ENCODE measurements at places on chromosomes 2 and 18. TPM values are rescaled to one million over a fixed set of nuclear protein-coding genes. Genes with fewer than 3 reads are reported as not detected.
A peak's percentile ranks its signal among the peaks of the same experiment; 100 is the strongest.

DNA sequence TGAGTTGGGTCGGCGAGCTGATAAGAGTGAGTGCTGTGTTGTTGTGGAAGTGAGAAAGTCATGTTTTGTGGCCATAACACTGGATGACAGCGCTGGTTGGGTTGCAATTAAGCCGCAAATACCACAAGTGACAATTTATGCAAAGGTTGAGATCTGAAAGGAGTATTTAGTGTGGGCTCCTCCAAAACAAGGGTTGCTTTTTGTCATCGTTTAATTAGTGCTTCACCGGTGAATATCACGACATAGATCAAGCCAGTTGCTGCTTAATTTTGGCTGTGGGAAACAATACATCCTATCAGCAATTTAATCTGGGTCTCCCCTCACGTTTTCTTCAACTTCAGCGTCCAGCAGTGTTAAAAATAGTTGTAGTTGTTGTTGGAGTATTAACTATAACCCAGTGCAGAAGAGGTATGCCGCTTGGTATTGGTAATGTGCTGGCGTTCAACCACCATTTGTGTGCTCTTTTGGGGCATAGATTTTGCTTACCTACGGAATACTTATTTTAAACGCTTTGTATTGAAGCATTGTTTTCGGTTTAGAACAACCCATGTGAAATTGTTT is 662 bp downstream of the ACVR2A start:
- DNase-seq, result no peak

DNA sequence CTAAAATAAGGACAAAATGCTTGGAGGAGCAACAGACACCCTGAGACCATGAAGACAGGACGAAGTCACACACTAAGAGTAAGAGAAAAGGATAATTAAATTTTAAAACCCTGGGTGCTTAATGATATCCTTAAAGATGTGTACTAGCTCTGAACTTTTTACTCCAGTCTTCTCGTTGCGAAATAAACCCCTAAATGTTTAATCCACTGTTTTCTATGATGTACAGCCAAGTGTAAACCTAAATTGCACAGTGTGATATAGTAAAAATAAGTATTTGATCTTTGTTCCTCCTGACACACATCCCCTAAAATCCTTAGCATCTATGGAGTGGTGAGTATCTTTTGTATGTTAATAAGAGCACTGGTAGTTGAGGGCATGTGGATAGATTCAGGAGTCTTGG is 157.5 kb upstream of the PKDCC start:
- DNase-seq, result no peak

- DNase-seq, result no peak
Measured at GRCh38 chr2:61165946-61166345, 4.0 kb downstream of the C2orf74 start.

DNA sequence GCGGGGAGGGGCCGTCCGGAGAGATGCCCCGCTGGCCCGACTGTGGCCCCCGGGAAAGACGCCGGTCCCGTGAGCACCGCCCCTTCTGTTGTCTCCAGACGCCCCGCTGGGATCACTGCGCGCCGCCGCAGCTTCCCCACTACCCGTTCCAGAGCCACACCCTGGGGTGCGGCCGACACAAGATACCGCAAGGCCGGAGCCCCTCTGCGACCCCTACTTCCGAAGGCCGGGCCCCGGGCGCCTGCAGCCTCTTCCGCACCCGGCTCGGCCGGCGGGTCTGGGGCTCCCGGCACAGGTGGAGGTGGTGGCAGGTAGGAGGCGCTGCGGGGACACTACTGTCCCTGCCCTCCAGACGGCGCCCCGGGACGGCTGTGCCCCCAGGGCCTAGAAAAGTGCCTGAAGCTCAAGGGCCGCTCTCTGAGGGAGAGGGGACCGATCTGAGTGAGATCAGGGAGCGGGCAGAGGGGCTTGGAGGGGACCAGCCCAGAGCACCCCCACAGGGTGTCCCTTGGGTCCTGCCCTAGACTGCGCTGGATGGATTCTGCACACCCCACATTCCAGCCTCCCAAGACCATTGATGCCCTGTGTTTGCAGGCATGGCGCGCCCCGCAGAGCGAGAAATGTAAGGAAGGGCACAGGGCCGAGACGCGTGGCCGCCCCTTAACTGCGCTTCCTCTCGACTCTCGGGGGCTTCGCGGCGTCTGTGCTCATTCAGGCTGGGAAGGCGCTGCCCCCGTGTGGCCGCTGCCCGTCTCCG is 80.0 kb downstream of the GFPT1 start:
- DNase-seq, result peak; percentile 64

DNA sequence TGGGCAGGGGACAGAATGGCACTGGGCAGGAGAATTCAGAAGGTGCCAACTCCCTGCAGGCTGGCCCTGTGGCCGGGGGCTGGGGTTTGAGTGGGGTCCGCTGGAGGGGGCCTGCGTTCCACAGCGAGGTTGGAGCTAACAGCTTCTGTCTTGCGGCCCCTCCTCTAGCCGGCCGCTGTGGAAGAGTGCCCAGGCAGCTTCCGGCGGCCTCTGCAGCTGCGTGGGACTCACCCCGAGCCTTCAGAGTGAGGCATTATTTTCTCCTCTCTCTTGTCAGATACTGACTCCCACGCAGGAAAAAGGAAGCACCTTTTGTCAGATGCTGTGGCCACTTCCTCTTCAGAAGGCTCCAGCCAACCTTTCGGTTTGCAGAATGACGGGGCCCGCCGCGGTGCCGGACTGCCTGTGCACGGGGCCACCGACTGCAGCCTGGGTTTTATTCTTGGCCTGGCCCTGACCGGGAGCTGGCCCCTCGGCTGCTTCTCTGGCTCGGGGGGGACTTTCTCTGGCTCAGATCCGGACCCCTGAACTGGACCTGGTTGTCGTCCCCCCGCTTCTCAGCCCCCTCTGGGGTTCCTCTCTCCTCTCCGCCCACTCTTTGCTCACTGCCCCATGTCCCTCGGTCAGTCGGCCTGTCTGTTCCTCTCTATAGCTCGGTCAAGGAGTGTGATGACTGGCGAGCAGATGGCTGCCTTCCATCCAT is 40.1 kb downstream of the ARHGAP25 start:
- DNase-seq, result peak; percentile 17

DNA sequence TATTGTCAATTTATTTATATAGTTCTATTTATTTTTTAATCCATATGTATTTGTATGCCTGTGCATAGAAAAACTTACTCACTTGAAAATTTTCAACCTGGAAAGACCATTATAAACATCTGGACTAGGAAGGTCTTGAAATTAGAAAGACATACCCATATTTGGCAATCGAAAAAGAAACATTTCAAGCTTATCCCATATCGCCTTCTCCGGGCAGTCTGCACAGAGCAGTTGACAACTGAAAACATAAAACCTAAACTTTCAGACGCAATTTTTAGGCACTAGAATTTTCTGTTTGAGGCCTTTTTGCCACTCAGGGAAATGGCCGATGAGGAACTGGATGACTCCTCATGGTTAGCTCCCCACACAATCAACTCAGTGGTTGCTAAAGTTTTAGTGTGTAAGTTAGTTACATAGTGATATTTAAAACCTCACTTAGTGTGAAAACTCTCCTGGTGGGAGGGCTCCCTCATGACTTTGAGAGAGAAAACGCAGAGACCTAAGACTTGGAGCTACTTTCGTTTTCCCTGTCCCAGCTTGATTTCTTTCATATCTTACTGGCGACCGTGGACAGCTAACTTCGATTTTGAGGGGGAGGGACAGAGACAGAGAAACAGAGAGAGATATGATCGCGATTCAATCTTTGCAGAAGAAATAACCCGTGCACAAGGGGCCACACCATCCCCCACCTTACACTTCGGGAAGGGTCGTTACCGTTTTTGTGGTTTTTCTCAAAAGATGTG is 3.2 kb upstream of the HOXD12 start:
- no peak for DNase-seq

GRCh38 chr2:192437653-192438052 is 242.9 kb upstream of the TMEFF2 start:
- no peak for DNase-seq

GRCh38 chr2:10891848-10892247 is 19.9 kb upstream of the KCNF1 start:
- no peak for DNase-seq

DNA sequence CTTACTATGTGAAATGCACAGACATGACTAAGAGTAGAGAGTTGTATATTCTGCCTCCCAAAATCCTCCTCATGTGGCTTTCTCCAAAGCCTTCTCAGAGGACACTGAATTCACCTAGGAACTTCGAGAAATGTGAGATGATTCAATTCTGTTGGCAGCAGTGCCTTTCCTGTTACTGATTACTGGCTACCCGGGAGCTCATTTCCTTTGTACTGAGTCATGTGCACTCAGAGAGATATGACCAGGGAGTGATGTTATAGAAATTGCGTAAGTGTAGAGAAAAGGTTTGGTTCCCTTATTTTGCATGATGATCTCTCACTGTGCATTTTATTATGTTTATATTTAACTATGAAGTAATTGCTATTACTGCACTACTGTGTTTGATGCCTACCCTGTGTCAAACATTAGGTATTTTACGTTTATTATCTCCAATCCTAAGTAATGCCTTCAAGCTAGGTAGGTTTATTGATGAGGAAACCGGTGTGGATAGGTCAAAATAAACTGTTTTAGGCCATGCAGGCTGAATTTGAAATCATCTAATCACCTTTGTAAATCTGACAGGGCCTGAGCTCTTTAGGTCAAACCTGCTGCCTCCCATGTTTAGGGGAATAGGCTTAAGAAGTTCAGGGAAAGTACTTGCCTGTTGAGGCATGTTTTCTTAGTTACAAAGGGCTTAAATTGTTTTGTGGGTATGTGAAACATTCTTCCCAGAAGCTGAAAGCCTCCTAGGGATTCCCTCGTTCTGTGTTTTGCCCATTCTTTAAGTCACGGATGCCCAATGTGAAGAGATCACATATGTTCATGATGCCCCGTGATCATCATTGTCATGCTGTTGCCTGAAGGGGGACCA is 86.8 kb downstream of the FMNL2 start:
- DNase-seq, result no peak

DNA sequence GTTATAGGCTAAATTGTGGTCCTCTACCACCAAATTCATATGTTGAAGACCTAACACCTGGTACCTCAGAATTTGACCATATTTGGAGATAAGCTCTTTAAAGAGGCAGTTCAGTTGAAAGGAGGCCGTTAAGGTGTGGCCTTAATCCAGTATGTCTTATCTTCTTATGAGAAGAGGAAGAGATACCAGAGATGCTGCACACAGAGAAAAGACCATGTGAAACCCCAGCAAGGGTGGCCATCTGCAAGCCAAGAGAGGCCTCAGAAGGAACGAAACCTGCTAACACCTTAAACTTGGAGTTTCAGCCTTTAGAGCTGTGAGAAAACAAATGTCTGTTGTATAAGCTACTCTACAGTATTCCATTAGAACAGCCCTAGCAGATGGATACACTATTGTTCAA is 528.1 kb upstream of the DCC start:
- DNase-seq, result no peak

- DNase-seq, result no peak
Measured at GRCh38 chr2:164952057-164952702, 3.1 kb downstream of the SLC38A11 start.

DNA sequence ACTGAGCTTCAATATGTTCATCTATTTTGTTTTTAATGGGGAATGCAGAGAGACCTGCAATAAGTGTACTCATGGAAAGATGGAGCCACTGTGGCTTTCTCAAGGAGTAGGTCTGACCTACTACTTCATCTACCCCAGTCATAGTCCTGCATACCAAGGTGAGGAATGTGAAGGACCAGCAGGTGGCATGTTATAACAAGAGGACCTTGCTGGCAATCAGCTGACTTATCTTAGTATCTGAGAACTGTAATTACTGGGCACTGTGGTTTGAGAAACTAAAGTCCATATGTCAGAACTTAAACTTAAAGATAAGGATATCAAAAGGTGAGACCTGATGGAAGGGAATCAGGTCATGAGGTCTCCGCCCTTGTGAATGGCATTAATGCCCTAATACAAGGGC is 1104.2 kb downstream of the BCL11A start:
- no peak for DNase-seq

DNA sequence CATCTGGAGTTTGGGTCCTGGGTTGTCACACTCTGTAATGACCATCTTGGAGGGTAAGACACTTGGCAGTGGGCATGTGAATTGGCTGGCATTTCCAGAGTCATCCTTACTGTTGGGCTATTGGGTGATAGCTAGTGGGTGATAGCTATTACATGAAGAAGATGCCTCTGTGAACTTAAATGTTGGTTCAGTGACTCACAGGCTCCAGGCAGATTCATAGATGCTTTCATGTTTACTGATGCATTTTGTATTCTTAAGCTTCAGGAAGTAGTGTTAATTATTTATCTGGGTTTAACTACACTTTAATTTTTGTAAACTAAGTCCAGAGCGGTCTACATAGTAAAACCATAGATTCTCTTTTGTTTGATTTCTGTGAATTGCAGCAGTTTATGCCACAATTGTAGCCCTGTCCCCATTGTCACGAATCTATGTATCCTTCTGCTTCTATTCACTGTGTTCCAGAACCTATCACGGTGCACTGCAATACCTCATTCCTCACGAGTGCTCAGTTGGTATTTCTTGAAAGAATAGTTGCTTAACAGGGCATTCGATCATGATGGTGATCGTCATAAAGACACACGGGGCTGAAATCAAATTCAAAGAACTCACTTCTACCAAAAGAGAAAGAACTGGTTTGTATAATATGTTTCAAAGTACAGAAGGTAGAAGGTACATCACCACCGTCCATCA is 79.7 kb downstream of the GBX2 start:
- DNase-seq, result no peak

- no peak for DNase-seq
Measured at GRCh38 chr2:143684551-143685320, 555.5 kb downstream of the ARHGAP15 start.

DNA sequence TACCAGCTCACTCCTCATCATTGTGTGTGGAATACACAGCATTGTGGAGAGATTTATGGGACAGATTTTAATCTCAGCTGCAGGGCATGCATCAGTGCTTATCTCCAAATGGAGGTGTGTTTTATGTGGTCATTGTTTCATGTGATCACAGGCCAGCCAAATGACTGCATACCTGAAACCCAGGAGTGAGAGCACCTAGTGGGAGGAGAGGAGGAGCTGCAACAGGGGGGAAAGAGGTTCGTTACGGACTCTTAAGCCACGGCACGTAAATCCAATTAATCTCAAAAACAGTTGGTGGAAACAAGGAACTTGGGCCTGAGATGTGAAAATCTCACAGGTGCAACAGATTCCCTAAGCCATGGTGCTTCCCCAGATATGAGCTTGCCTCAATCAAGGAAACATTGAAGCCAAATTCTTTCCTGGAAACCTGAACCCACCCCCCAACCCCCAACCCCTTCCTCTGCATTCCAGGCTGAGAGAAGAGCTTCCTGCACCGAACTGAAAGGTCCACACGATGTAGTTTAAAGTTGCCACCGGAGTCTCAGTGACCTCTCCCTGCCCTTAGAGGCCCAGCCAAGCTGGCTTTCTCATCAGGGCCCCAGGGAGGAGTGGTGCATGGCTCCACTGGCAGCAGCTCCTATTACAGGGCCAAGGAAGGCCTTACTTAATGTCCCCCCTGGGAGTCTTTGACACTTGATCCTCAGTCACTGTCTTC is 167.4 kb downstream of the C1D start:
- DNase-seq, result no peak

Gene RNF138
- polyA plus RNA-seq, result 26.2 TPM

Gene ACMSD
- 0.44 TPM for polyA plus RNA-seq

Gene KATNAL2
- 6.8 TPM for polyA plus RNA-seq
